Mammary epithelial cell (primary cell): ENCODE measurements at places on chromosomes 1 and 21. TPM values are rescaled to one million over a fixed set of nuclear protein-coding genes. Genes with fewer than 3 reads are reported as not detected.
A peak's percentile ranks its signal among the peaks of the same experiment; 100 is the strongest.

GRCh38 chr21:25298512-25299491 lies 308.5 kb downstream of the MRPL39 start:
- DNase-seq: no peak

DNA sequence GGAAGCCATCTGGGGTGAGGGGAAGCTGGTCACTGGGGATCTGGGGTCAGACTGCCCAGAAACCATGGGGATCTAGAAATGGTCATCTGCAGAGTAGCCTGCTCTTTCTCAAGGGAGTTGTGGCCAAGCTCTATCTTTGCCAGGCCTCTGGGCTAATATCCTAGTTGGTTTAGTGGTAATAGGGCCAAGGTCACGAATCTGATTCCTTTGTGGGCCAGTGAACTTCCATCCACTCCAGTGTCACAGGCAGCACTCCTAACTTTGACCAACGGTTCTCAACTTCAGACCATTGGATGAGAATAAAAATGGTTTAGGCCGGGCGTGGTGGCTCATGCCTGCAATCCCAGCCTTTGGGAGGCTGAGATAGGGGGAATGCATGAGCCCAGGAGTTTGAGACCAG lies 28.1 kb upstream of the PPP2R5A start:
- no peak for DNase-seq

DNA sequence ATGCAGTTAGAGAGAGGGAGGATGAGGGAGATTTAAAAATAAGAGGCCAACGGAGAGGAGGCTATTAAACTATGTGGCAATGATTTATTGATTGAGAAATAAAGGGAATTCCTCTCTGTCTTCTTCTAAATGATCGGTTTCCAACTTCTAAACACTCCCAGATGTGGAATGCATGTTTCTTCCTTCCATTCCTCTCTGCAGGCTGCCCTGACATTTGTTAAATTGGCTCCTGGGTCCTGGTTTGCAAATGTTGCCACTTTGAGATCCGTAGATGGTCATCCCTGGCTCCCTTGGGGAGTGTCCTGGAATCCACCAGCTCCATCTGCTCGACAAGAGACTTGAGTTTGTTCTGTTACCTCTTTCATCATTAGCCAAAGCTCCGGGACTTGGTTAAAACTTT lies 10.3 kb upstream of the C1orf198 start:
- DNase-seq: no peak

DNA sequence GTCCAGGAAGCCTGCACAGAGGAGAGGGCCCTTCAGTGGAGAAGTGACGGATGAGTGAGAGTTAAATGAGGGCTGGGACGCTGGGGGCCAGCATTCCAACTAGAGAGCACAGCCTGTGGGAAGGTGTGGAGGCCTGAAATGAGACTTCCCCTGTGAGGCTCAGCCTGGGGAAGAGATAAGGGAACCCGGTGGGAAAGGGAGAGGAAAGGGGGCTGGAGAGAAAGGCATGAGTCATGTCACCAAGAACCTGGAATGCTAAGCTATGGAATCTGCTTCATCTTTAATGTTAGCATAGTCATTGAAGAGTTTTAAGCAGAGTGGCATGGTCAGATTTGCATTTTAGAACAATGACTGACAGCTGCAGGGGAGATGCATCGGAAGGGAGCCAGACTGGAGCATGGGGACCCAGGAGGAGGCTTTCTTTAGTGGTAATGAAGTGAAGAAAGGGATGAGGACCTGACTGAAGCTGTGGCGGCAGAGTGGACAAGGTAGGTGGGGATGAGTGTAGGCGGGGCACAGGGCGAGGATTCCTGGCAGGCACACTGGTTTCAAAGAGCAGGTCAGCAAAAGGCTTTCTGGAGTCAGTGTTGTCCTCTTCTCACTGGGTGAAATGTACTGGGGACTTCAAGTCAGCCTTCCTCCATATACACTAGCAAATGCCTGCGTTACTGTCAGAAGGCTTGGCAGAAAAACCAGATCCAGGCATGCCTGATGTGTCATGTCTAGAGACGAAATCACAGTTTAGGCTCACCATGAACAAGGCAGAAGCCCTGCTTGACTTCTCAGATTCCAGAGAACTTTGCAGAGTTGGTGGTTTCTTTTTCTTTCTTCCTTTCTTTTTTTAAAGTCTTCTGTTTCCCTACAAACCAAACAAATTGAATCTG lies 8.0 kb downstream of the RGL1 start:
- DNase-seq: peak; percentile 35

GRCh38 chr1:2539312-2539907 lies 9.3 kb upstream of the HES5 start:
- DNase-seq: no peak

DNA sequence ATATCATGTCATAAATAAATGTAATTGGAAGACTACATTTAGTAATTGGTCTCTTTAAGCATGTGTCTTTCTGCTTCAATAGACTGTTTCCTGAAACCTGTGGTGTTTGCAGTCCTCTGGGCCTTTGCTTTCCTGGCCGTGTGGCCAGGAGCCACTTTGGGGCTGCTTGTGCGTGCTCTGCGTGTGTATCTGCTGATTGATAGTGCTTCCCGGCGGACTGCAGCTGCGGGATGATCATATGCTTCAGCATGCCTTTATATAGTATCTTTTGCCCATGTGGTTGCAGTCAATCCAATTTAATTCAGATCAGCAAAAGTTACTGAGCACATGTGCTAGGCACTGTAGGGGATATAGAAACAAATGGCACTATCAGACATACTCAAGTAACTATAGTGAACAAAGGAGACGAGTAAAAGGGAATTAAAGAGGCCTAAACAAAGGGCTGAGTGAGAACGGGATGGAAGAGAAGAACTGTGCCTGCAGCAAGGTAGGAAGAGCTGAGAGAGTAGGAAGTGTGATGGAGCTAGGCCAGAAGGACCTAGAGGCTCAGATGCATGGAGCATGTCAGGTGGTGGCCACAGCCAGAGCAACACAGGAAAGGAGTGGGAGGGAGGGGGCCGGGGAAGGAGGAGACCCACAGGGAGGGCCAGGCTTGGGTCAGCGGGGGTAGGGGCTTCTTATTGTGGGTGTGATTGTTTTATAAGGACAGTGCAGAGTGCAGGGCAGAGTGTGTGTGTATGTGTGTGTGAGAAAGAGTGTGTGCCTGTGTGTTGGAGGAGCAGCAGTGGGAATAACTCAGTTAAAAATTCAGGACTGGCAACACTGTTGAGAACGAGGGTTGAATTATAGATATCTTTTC lies 27.2 kb upstream of the TTF2 start:
- DNase-seq: no peak

GRCh38 chr1:3543076-3544039 lies 68.0 kb downstream of the MEGF6 start:
- DNase-seq: peak; percentile 55

- DNase-seq: no peak
Observed at GRCh38 chr1:86184426-86184825, 27.9 kb upstream of the COL24A1 start.

DNA sequence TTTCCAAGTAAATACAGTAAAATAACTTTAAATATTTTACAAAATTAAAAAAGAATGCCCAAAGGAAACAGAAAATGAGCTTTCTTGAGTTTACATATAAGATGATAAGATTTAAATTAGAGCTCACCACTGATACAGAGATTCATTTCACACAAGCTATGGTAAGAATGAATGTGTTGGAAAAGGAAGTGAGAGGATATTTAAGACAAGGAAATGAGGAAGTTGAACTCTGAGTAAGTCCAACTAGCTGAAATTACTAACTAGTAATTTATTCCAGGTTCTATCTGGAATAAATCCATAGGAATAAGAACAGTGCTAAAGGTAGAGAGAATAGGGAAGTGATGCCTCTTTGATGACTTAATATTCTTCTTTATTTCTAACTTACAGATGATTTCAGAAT lies 42.4 kb downstream of the FNBP1L start:
- DNase-seq: no peak

- no peak for DNase-seq
Observed at GRCh38 chr1:61406467-61406866, 318.5 kb downstream of the TM2D1 start.

- peak; percentile 94 for DNase-seq
Observed at GRCh38 chr1:37739222-37739621, 25.7 kb downstream of the EPHA10 start.

DNA sequence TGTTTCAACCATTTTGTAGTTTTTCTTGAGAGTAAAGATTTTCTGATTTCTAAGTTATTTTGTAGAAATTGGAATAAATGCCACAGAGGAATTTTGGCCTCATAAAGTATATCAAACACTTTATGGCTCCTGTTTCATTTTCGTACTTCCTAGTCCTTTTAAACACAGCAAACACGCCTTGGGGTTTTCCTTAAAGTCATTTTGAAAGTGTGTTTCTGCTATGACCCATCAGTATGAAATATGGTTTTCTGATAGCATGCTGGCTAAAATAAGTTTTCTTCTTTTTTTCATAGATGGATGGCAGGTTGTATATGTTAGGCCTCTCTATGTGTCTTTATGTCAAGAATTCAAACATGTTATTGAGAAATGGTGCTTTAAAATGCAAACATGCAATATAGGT lies 940.1 kb upstream of the TMPRSS15 start:
- DNase-seq: no peak

- DNase-seq: no peak
Observed at GRCh38 chr1:202244841-202245261, 51.3 kb downstream of the LGR6 start.

DNA sequence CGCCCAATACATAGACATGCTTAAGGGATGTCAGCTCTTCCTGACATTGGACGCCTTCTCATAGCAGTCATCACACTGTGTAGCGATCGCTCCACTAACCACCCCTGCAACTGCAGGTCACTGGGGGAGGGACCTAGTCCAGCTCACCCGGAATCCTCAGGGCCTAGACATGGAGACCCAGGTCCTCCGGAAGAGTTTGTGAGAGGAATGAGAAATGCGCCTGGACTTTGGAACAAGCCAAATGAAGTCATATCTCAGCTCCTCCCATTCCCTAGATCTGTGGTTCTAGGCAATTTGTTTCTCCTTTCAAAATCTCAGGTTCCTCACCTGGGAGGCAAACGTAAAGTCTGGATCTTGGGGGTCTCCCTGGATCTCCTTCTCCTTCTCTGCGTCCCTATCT lies 253.3 kb downstream of the KAZN start:
- no peak for DNase-seq

DNA sequence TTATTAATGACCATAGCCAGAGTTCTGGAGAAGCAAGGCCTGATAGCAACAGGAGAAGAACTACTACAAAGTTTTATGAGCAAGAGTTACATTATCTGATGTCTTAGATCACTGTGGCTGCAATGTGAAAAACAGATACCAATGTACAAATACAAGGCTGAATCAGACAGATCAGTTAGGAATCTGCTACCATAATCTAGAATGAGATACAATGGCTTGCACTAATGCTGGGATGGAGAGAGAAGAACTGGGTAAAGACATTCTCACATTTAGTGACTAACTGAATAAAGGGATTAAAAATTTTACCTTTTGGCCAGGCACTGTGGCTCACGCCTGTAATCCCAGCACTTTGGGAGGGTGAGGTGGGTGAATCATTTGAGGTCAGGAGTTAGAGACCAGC lies 41.3 kb downstream of the ARID4B start:
- DNase-seq: peak; percentile 40

DNA sequence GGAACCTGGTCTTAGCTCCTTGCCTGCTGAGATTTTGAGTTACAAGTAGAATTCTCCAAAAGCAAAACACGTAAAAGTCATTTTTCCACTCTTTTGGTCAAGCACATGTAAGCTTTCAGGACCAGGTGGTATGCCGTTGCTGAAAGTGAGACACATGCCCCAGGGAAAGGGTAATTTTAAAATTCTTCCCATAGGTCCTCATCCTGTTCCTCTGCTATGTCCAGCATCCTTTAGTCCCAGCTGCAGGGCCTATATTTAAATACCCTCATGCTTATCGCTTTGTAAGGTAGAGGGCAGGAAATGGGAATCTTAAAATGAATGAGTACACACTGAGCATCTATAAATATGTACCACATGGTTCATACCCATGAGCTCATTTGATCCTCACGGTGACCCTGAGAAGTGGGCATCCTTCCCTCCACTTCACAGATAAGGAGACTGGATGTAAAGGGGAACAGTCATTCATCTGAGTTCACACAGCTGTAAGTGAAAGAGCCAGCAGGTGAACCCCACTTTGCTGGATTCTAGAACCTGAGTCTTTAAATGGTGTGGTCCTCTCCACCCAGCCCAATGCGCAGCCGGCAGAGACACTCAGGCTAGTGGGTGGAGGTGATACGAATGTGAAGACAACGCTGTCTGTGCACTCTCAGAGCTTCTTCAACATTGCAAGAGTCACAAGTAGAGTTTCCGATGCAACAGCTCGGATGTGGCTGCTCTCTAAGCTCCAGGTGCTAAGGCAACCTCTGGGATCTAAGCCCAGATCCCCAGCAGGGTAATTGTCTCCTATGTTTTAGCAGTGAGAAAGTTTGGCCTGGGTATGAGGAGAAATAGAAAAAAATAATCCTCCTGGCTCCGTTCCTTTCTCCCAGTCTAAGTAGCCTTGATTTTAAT lies 163.5 kb downstream of the PLXNA2 start:
- DNase-seq: no peak

DNA sequence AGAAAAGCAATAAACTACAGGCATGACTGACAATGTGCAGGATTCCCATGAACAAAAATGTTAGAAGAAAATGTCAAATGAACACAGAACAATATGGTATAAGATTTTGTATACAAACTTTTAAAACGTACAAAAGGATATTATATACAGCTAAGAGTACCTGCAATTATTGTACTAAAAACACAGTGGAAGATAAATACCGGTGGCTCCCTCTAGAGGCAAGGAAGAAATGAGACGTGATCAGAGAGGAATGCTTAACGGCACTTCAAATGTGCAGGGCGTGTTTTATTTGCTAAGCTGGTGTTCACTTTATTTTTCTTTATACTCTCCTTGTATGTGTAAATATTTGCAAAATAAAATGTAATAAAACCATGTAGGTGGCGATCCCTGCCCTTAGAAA lies 191.8 kb upstream of the SAMSN1 start:
- peak; percentile 44 for DNase-seq

- DNase-seq: no peak
Observed at GRCh38 chr21:41560661-41561158, 52.8 kb upstream of the TMPRSS2 start.

DNA sequence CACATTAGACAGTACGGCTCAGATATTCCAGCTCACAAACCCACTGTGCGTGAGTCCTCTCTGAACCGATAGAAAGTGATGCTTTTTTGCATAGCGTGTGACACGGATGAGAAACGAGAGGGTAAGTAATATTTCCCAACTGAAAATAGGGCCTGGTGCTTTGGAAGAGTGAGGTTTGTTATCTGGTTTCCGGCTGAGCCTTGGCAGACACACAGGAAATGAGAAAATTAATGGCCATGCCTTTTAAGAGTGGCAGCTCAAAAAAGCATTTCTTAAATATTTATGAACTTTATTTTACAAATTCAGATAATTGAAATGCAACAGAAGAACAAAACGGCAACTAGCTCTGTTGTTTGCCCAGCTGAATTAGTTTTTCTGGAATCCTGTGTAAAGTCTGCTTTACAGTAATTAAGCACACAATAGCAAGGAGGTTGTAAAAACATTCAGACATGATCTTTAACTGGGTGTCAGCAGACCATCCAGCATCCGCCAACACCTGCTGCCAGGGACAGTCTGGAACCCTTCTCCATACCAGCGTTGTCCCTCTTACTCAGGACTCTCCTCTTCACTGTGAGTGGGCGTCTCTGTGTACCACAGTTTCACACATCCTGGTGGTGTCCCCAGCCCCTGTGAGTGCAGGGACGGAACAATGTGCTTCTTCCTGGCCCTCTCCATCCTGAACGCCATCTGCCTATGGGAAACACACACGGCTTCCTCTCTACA lies 155.4 kb downstream of the PGBD5 start:
- no peak for DNase-seq

Gene KISS1
- total RNA-seq: not detected

Gene ANKRD65
- total RNA-seq: 3.1 and 3.7 TPM in 2 replicates

Gene CD1C
- total RNA-seq: not detected in 2 replicates

Gene ANKRD34A
- 1.3 TPM for total RNA-seq

Gene SPATA1
- total RNA-seq: 0.33 TPM

Gene HUNK
- 0.17 TPM for total RNA-seq

Gene TNN
- total RNA-seq: not detected
